HepG2 (cell line): ENCODE measurements at places on chromosomes 11 and 22. TPM values are rescaled to one million over a fixed set of nuclear protein-coding genes. Genes with fewer than 3 reads are reported as not detected.

- no peak for DNase-seq
Measured at GRCh38 chr22:19668748-19669147, 45.6 kb upstream of the SEPTIN5 start.

DNA sequence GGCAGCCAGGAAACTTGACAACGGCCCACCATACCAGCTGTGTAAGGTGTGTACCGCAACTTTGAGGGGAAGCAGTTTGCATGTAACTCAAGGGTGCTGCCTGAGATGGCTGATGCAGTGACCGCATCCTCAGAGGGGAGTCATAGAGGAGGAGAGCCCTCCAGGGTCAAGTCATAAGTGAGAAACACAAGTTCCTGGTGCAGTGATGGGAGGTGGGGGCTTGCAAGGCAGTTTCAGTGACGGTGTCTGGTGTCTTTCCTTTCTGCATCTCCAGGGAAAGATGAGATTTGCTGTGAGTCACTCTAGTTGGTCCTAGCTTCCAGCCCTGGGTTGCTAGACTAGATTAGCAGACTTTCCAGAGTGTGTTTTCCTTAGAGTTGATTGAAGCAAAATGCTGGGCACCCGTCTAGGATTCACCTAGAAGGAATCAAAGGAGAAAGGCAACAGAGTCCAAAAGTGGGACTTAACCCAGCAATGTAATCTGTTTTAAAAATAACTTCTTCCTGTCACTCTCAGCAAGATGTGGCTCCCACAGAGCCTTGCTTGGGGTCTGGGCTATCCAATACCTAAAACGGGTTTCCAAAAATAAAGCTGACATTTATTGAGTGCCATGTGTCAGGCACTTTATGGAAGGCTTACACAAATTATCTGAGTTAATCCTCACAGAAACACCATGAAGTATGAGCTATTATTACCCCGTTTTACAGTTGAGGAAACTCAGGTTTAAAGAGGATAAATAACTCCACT, 265.4 kb upstream of the PLET1 start:
- no peak for DNase-seq

GRCh38 chr11:117662255-117662654, 134.8 kb downstream of the DSCAML1 start:
- DNase-seq: no peak

- DNase-seq: no peak
Measured at GRCh38 chr11:3604167-3604566, 37.6 kb downstream of the ART5 start.

GRCh38 chr11:103789952-103790351, 246.5 kb upstream of the DDI1 start:
- DNase-seq: no peak

GRCh38 chr22:27097506-27097905, 440.1 kb downstream of the MIAT start:
- no peak for DNase-seq

DNA sequence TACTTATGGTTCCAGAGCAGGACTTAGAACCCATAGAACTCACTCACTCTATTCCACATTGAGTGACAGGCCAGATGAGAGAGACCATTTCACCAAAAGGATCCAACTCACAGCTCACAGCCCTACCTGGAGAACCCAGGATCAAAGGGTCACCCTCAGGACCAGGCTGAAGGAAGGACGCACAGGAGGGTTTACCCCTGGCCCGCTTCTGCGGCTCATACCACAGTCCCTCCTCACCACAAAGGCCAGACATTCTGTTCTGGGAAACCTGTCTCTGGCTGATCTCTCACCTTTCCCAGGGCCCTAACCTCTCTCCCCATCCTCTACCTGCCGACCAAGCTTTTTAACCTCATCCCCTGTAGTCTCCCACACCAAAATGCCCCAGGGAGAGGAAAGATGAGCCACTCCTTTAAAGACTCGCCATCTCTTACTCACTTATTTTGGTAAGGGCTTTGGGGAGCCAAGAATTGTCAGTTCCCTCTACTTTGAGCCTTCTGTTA, 4.7 kb downstream of the FOSL1 start:
- DNase-seq: no peak

GRCh38 chr11:124869331-124869730, 4.1 kb downstream of the ROBO3 start:
- DNase-seq: no peak

- DNase-seq: peak; percentile 46
Measured at GRCh38 chr22:37784829-37785495, 22.8 kb upstream of the GCAT start.

DNA sequence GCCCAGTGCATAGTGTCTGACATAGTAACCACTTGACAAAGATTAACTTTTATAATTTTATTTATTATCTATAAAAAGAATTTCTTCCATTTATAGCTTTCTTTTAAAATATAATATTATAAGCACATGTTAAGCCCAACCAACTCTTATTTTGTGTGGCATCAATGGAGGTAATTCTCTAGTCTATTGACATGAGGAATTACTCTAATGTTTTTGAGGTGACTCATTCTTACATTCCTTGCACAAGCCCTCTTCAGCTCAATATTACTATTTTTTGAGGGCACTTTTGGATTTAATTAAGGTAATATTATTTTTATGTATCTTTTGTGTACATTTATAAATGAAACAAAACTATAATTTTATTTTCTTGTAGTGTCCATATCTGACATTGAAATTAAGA, 59.6 kb downstream of the AASDHPPT start:
- DNase-seq: no peak

DNA sequence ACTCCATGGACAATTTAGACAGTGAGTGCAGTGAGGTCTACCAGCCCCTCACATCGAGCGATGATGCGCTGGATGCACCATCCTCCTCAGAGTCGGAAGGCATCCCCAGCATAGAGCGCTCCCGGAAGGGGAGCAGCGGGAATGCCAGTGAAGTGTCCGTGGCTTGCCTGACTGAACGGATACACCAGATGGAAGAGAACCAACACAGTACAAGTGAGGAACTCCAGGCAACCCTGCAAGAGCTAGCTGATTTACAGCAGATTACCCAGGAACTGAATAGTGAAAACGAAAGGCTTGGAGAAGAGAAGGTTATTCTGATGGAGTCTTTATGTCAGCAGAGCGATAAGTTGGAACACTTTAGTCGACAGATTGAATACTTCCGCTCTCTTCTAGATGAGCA, 51.4 kb downstream of the SPECC1L start:
- no peak for DNase-seq

- DNase-seq: no peak
Measured at GRCh38 chr11:60769811-60770210, 13.1 kb downstream of the MS4A15 start.

GRCh38 chr11:109747839-109748238, 325.8 kb downstream of the C11orf87 start:
- DNase-seq: no peak

GRCh38 chr11:120958185-120958584, 65.7 kb upstream of the TBCEL start:
- no peak for DNase-seq

GRCh38 chr11:22133776-22134175, 59.1 kb upstream of the ANO5 start:
- DNase-seq: no peak

DNA sequence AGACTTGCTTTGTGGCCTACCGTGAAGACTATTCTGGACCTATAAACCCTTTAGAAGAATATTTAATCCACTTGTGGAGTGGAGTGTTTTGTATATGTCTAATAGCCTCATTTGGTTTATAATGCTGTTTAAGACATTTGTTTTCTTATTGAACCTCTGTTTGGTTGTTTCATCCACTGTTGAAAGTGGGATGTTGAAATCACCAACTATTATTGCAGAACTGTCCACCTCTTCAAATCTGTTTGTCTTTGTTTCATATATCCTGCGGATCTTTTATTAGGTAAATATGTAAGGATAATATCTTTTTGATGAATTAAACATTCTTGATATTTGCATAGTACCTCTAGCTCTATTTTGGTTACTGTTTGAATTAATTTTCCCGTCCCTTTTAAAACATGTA, 49.1 kb downstream of the XKR3 start:
- DNase-seq: no peak

DNA sequence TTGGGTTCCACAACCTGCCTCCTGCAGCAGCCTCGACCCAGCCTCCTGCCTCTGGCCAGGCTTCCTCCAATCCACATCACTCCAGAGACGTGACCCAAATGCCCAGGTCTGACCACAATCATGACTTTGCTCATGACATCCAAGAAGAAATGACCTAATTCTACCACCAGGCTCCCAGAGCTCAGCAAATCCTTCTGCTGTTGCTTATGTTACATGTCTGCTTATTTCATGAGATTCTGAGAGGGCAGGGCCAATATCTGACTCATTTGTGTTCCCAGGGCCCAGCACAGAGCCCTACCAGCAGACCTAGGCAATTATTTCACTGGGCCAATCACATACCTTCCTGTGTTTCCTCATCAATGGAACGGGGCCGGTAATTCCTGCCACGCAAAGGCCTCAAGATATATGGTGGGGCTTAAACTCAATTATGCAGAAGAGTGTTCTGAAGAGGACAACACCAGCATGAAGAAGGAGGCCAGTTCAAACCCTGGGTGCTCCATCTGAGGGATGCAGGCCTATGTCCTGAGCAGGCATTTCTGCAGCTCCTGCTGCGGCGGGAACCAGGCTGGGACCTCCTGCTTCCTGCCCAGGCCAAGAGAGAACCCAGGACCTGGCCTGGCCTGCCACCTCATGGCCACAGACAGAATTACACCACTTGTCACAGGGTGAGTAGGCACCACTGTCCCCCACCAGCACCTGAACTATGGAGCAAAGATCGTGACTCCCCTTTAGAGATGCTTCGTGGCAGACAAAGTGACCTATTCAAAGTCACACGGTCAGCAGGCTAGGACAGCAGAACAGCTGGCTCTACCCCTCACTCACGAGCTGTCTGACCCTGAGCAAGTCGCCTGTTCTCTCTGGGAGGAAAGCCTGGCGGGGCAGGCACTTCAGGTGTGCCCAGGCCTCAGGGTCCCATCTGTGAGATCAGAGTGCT, 5.9 kb downstream of the CENPM start:
- peak; percentile 66 for DNase-seq

DNA sequence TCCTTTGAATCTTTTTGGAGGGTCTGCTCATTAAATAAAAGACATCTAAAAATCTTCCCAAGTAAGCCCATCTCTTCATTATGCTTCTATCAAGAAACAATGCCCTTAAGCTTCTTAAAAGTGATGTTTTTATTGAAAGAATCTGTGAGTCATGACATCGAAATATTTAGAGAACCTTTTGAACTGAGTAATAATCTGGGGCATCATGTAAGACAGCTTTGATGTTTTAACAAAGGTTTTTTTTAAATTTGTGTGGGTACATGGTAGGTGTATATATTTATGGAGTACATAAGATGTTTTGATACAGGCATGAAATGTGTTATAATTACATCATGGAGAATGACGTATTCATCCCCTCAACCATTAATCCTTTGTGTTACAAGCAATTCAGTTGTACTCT, 46.8 kb downstream of the PLAAT5 start:
- DNase-seq: no peak

DNA sequence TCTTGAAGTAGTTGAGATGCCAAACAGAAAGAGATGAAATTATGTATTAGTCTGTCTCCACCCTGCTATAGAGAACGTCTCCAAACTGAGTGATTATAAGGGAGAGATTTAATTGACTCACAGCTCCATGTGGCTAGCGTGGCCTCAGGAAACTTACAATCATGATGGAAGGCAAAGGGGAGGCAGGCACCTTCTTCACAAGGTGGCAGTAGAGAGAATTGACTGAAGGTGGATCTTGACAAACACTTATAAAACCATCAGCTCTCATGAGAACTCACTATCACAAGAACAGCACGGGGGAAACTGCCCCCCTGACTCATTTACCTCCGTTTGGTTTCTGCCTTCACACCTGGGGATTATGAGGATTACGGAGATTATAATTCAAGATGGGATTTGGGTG, 794.0 kb downstream of the CNTN5 start:
- no peak for DNase-seq

DNA sequence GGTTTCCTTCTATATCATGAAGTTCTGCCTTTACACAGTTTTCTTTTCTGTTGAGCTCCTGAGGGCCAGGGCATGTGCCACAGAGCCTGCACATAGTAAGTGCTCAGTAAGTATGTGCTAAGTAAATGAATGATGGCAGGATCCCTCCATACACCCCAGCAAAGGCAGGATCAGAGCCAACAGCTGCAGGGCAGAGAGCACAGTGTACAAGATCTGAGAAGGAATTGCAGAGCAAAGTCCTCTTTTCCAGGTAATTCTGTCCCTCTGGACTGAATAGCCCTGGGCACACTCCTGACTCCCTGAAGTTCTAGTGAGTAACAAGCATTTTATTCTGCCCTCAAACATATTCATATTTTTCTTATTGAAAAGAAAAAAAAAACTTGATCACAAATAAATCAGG, 117.7 kb downstream of the GALNT18 start:
- DNase-seq: no peak

Gene DSCAML1
- total RNA-seq: 0.14 and 0.29 TPM in 2 replicates

Gene GRAP2
- total RNA-seq: not detected in 2 replicates

Gene IFITM10
- 0.09 TPM in 1 of 2 replicates, not detected in the other for total RNA-seq

Gene SMDT1
- total RNA-seq: 8.3 and 13.3 TPM in 2 replicates

Gene PEX26
- 25.1 and 30.6 TPM in 2 replicates for total RNA-seq

Gene PGM2L1
- 1.2 and 2.1 TPM in 2 replicates for total RNA-seq

Gene CLP1
- 24.8 and 41.9 TPM in 2 replicates for total RNA-seq

Gene MRPL11
- 176 and 220 TPM in 2 replicates for total RNA-seq

Gene GTSE1
- 13.5 and 15.3 TPM in 2 replicates for total RNA-seq

Gene DDIAS
- 13.0 and 23.5 TPM in 2 replicates for total RNA-seq

Gene ANKK1
- total RNA-seq: 0.04 TPM in 1 of 2 replicates, not detected in the other

Gene DLG2
- 1.0 and 1.1 TPM in 2 replicates for total RNA-seq

Gene MUC5AC
- total RNA-seq: not detected in 2 replicates

Gene NAALADL1
- total RNA-seq: 3.4 and 9.3 TPM in 2 replicates

Gene OR10D3
- total RNA-seq: not detected in 2 replicates

Gene EXPH5
- 0.02 and 0.15 TPM in 2 replicates for total RNA-seq

Gene ARHGAP20
- total RNA-seq: not detected in 2 replicates

Gene UCP2
- 3.2 and 5.5 TPM in 2 replicates for total RNA-seq

Gene RASL10A
- 0.22 TPM in 1 of 2 replicates, not detected in the other for total RNA-seq
